ENCODE measurements at places on chromosomes 11 and 22.

DNA sequence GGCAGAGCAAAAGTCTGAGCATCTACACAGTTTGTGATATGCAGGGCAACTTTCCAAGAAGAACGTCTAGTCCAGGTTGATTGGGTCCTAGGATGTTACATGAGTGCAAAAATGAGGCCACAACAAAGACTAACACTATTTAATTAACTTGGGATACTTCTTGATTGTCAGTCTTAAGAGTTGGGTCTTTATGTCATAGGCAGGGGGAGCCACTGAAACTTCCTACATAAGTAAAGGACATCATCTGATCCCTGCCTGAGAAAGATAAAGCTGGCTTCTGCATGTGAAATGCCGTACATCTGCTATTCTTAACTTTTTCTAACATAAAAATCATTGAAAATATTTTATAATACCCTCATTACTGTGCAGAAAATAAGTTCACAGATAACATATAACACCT is 525.5 kb downstream of the NTM start:
- DNase-seq: no peak

DNA sequence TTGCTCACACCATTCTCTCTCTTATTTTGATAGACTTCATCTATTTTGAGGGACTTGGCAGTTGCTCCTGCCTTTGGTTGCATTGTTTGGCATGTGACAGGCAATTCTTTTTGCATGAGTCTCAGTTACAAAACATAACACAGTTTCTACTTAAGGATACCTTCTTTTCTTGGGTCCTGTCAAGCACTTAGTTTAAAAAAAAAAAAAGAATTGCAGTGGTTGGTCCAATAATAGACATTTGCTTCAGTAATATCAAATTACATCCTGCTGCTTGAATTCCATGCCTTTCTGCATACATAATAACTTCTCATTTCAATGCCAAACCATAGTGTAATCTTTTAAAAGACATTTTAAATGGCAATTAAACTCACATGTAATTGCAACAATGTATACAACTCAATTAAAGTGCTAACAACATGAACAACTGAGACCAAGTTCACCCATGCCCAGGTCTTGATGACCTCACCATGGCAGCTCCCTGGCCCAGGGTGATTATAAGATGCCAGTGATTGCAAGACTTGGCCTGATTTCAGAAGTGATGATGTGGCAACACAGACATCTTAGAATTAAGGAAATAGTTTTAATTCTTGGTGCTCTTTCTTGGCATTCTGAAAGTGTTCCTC is 32.2 kb upstream of the PLET1 start:
- peak; percentile 94 for DNase-seq

GRCh38 chr22:32539631-32540421 is 65.2 kb downstream of the FBXO7 start:
- peak; percentile 23 for DNase-seq

DNA sequence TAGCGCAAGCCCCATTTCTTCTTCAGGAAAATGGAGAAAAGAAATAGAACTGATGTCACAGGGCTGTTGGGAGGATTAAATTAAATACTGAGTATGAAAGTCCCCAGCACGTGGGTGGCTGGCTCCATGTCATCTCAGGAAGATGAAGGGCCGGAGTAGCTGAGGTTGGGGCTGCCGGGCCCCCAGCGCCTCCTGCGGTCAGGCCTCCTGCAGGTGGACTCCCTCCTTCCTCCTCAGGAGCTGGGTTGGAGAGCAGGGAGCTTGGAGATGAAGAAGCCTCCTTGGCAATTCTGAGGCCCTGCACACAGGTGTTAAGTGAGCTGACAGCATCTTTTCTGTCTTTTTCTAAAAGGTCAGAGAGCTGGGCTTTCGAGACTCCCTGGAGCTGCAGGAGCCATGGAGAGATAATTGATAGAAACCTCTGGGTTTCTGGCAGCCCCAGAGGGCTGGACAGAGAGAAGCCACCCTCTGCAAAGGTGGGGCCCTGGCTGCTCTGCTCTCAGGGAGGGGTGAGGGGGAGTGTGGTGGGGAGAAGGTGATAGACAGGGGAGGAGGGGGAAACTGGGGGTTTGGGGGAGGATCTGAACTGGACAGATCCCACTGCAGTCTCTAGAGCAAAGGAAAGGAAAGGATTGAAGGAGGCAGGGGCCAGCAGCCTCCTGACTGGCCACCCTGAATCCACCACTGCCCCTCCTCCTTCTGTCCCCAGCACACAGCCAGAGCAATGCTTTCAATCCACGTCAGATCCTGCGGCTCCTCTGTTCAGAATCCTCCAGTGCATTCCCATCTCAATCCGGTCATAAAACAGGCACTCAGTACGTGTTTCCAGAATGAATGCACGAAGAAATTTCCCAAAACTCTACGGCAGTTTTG is 210.8 kb downstream of the CEP164 start:
- DNase-seq: peak; percentile 25

- no peak for DNase-seq
Measured at GRCh38 chr11:83543706-83544439, 257.7 kb upstream of the CCDC90B start.
